ENCODE measurements at places on chromosomes 7 and 10. TPM values are rescaled to one million over a fixed set of nuclear protein-coding genes. Genes with fewer than 3 reads are reported as not detected.

- H3K36me3 ChIP-seq: no peaks in the 10 kb centered on the region
- no peaks in the 10 kb centered on the region for H3K27me3 ChIP-seq
- no peak overlapping the region for H3K27ac ChIP-seq
- no peak overlapping the region for H3K4me3 ChIP-seq
- DNase-seq: no peak
- H3K4me1 ChIP-seq: peaks cover 16% of the 10 kb centered on the region
Observed at GRCh38 chr7:107867858-107868466, 23.0 kb upstream of the DLD start.

- DNase-seq: peak; percentile 41
- no peak overlapping the region for H3K27ac ChIP-seq
- no peak overlapping the region for H3K4me3 ChIP-seq
- H3K27me3 ChIP-seq: peaks cover 54% of the 10 kb centered on the region
- H3K4me1 ChIP-seq: peaks cover 5% of the 10 kb centered on the region
- no peaks in the 10 kb centered on the region for H3K36me3 ChIP-seq
Observed at GRCh38 chr10:123995461-123996131, 97.8 kb downstream of the CHST15 start.

GRCh38 chr7:26318921-26319320 is 27.3 kb downstream of the SNX10 start:
- H3K27ac ChIP-seq: peak overlapping the region; percentile 1
- H3K4me1 ChIP-seq: no peaks in the 10 kb centered on the region
- peaks cover 23% of the 10 kb centered on the region for H3K36me3 ChIP-seq
- no peak for DNase-seq
- no peak overlapping the region for H3K4me3 ChIP-seq

GRCh38 chr7:8582728-8583127 is 149.3 kb downstream of the NXPH1 start:
- no peak overlapping the region for H3K27ac ChIP-seq
- no peaks in the 10 kb centered on the region for H3K4me1 ChIP-seq
- DNase-seq: no peak
- H3K4me3 ChIP-seq: no peak overlapping the region

- no peak overlapping the region for H3K27ac ChIP-seq
- H3K4me3 ChIP-seq: no peak overlapping the region
- H3K36me3 ChIP-seq: no peaks in the 10 kb centered on the region
- no peak for DNase-seq
- peaks cover 4% of the 10 kb centered on the region for H3K27me3 ChIP-seq
Observed at GRCh38 chr7:148289630-148290029, 300.9 kb upstream of the C7orf33 start.

DNA sequence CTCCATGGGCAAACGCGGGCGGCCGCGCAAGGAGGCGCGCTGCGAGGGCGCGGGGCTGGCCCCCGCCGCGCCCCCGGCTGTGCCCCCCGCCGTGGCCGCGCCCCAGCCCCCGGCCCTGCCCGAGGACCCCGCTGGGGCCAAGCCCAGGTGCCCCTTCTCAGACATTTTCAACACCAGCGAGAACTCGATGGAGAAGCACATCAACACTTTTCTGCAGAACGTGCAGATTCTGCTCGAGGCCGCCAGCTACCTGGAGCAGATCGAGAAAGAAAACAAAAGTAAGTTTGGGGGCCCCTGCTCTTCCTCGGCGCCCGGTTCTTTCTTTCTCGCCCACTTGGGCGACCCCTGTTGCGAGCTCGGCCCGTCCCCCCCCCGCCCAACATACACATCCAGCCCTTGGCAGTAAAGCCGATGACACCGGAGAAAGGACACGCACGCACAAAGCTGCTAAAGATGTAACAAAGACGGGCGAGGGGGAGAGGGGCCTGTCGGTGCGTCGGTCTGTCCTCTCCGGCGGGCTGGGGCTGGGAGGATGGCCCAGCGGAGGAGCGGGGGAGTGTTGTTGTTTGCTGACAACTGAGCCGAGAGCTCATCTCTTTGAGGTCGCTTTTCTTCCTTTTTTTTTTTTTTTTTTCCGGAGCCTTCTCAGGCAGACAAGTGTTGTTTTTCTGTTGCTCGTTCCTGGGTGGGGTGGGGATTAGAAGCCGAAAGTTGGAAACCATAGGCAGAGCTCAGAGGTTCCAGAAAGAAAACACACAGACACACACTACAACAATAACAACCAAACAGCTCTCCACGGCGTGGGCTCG is 604 bp downstream of the MXI1 start:
- H3K27me3 ChIP-seq: peaks cover 31% of the 10 kb centered on the region
- peak; percentile 70 for DNase-seq
- peak overlapping the region; percentile 89 for H3K4me3 ChIP-seq
- peaks cover 3% of the 10 kb centered on the region for H3K36me3 ChIP-seq

DNA sequence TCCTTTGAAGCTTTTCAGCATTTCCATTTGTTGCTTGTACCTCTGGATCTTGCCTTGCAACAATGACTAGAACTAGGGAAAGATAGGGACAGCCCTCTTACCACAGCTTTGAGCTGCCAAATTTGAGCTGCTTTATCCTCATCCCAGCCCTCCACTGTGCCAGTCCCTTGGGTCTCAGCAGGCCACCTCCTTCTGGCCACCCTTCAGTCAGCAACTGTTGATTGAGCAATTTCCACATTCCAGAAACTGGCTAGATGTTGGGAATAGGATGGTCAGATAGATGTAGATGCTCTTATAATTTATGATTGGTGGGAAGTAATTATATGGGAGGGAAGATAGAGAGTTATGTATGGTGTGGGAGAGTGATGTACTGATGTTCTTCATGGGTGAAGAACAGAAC is 100.1 kb downstream of the ST7 start:
- no peak overlapping the region for H3K27ac ChIP-seq
- no peak for DNase-seq
- H3K4me3 ChIP-seq: no peak overlapping the region

DNA sequence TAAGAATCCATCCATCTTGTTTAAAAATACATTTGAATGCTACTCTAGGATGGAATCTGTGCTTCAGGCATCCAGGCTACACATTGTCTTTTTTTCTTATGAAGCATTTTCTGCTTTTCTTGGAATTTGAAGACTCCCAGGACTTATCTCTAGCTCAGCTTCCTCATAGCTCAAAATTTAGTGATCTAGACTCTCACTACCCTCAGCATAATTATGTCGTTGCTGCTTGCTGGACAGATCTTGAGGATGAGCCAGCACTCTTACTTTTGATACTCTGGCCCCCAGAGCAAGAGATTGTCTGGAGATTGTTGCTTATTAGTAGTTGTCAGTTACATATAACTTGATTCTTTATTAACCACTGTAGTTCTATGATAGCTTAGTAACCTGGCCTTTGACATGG is 83.3 kb upstream of the FGL2 start:
- no peaks in the 10 kb centered on the region for H3K27me3 ChIP-seq
- DNase-seq: no peak
- H3K4me1 ChIP-seq: no peaks in the 10 kb centered on the region
- H3K27ac ChIP-seq: no peak overlapping the region

DNA sequence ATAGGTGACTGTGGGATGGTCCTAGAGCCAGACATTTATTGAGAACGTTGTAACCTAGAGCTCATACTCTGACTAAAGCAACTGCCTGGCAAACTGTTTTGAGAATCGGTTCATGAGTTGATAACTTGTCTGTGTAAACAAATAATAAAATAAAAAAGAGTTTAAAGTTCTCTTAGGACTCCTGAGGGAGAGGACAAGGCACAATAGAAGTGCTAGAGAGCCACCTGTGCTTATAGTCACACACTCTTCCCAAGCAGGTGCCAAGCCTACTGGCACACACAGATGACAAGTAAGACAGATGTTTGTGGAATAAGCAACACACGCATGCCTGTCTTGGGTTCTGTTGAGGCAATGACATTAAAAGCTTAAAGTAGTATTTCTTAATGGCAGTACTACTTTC is 7.9 kb downstream of the EDRF1 start:
- DNase-seq: no peak
- H3K27me3 ChIP-seq: no peaks in the 10 kb centered on the region
- H3K4me3 ChIP-seq: no peak overlapping the region
- H3K36me3 ChIP-seq: peaks cover 62% of the 10 kb centered on the region

DNA sequence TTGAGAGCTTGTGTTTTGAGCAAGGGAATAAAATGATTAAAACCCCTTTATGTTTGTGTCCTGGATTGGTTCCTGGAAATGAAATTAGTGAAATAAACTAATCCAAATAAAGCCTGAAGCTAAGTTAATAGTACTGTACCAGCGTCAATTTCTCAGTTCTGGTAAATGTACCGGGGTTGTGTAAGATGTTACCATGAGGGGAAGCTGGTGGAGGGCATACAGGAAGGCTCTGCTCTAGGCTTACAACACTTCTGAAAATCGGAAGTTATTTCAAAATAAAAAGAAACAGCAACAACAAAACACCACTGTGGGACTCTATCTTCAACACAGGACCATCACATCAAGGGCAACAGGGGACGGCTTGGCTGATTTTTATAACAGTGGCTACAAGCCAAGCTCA is 257.0 kb downstream of the CREB5 start:
- DNase-seq: no peak
- no peak overlapping the region for H3K27ac ChIP-seq
- H3K27me3 ChIP-seq: peaks cover 5% of the 10 kb centered on the region
- H3K4me1 ChIP-seq: no peaks in the 10 kb centered on the region

DNA sequence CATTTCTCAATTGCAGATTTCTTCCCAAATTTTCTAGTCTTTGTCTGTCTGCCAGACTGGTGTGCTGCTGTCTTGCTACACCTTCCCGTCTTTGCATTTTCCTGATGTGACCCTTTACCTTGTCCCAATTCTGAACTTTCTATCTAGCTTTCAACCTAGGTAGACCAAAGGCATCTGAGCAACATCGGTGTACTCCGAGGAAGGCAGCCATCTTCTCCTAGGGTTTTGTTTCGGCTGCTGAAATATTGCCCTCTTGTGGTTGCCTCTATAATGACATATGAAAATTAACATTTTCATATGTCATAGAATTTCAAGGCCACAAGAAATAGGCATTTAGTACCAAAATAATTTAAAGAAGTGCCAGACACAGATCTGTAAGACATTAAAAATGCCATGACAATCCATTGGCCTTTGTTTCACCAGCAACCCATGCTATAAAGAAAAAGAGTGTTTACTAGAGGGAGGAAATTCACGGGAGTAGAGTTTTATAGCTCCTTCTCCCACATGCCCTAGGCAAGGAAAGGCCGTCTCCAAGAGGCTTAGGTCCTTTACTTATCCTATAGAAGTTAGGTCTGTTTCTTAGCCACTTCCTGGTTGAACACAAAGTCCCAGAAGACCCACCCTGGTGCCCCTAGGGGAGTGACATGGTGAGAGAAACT is 23.4 kb downstream of the OR9A2 start:
- no peak for DNase-seq
- peaks cover 11% of the 10 kb centered on the region for H3K4me1 ChIP-seq
- peak overlapping the region; percentile 65 for H3K4me3 ChIP-seq

GRCh38 chr7:41472427-41473125 is 230.3 kb downstream of the INHBA start:
- no peak overlapping the region for H3K27ac ChIP-seq
- no peaks in the 10 kb centered on the region for H3K27me3 ChIP-seq
- no peaks in the 10 kb centered on the region for H3K36me3 ChIP-seq
- H3K4me3 ChIP-seq: no peak overlapping the region
- no peaks in the 10 kb centered on the region for H3K4me1 ChIP-seq

The SLC35G1 gene
- total RNA-seq: 4.1 TPM

The TSPAN33 gene
- total RNA-seq: 6.1 TPM

The ZNF239 gene
- total RNA-seq: 0.26 TPM

The UBE2H gene
- 28.3 TPM for total RNA-seq

The ADD3 gene
- total RNA-seq: 124 TPM

The WNT8B gene
- total RNA-seq: 0.41 TPM

The NRBF2 gene
- 20.3 TPM for total RNA-seq

The TAS2R4 gene
- total RNA-seq: 0.49 TPM

The DNAH11 gene
- 0.15 TPM for total RNA-seq
